Activated CD8-positive, alpha-beta T cell treated with anti-CD3 and anti-CD28 coated beads, Interleukin-2, amount 10 ng/mL, durations not matched to agents 7 days and 5 days (primary cell): ENCODE measurements at places on chromosomes 6 and 20. TPM values are rescaled to one million over a fixed set of nuclear protein-coding genes. Genes with fewer than 3 reads are reported as not detected.

DNA sequence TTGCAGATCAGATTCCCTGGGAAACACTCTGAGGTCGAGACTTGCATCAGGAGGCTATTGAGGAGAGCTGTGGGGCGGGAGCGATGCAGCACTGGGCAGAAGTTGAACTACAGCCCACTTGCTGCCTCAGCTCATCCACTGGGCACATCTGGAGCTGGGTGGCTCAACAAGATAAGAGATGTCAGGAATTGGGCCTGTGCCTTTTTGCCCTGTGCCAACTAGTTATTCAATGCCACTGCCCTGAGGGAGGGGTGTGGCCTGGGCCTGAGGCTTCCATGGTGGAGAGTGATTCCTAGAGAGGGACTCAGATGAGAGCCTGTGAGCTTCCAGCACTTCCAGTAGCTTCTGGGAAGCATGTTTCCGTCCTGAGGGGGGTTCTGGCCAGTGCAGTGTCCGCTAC, 32.7 kb downstream of the BRPF3 start:
- H3K27me3 ChIP-seq = no peaks in the 10 kb centered on the region
- no peak overlapping the region for H3K4me3 ChIP-seq
- H3K27ac ChIP-seq = no peak overlapping the region

GRCh38 chr6:54681267-54681666, 165.3 kb upstream of the FAM83B start:
- no peaks in the 10 kb centered on the region for H3K4me1 ChIP-seq
- H3K27ac ChIP-seq = no peak overlapping the region
- no peaks in the 10 kb centered on the region for H3K27me3 ChIP-seq
- H3K36me3 ChIP-seq = no peaks in the 10 kb centered on the region
- no peak for DNase-seq
- H3K4me3 ChIP-seq = no peak overlapping the region

DNA sequence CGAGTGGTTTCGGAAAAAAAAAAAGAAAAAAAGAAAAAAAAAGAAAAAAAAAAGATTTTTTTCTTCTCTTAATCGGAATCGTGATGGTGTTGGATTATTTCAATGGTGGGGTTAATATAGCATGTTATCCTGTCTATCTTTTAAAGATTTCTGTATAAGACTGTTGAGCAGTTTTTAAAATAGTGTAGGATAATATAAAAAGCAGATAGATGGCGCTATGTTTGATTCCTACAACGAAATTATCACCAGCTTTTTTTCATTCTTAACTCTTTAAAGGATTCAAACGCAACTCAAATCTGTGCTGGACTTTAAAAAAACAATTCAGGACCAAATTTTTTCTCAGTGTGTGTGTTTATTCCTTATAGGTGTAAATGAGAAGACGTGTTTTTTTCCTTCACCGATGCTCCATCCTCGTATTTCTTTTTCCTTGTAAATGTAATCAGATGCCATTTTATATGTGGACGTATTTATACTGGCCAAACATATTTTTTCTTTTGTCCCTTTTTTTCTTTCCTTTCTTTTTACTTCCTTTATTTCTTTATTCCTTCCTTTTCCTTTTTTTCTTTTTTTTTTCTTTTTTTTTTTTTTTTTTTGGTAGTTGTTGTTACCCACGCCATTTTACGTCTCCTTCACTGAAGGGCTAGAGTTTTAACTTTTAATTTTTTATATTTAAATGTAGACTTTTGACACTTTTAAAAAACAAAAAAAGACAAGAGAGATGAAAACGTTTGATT, 3.6 kb downstream of the SOX4 start:
- no peak overlapping the region for H3K27ac ChIP-seq
- peaks cover 26% of the 10 kb centered on the region for H3K4me1 ChIP-seq
- peaks cover 41% of the 10 kb centered on the region for H3K27me3 ChIP-seq
- DNase-seq = no peak
- H3K36me3 ChIP-seq = no peaks in the 10 kb centered on the region

Gene TPD52L1
- total RNA-seq = not detected

Gene ESR1
- 0.47 TPM for total RNA-seq

DNA sequence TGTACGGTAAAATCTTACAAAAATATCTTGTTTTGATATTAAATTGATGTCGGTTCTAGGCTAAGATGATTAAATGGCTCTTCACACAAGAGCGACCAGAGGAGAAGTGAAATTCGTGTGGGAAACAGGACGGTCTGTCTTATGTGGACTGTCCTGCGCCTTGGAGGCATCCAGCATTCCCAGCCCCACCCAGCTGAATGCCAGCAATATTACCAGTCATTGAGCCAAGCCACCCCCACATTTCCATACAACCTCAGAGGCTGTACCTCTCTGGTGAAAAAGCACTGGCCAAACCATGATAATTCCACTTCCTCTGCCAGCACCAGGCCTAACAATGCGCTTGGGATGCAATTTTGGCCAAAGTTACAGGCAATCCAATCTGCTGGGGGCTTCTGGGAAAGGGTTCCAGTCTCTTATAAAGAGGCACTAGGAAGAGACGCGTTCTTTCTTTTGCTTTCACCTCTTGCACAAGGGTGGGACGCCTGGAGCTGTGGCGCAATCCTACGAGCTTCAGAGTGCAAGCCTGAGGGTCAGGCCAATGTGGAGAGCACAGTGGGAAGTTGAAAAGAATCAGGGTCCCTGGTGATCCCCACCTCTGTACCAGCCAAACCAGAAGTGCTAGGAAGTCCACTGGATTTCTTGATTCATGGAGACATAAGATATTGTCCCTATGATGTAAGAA, 213.1 kb downstream of the PREX1 start:
- no peak overlapping the region for H3K27ac ChIP-seq
- H3K27me3 ChIP-seq = peaks cover 9% of the 10 kb centered on the region
- H3K4me1 ChIP-seq = no peaks in the 10 kb centered on the region
- no peak overlapping the region for H3K4me3 ChIP-seq

Gene ID4
- total RNA-seq = not detected

DNA sequence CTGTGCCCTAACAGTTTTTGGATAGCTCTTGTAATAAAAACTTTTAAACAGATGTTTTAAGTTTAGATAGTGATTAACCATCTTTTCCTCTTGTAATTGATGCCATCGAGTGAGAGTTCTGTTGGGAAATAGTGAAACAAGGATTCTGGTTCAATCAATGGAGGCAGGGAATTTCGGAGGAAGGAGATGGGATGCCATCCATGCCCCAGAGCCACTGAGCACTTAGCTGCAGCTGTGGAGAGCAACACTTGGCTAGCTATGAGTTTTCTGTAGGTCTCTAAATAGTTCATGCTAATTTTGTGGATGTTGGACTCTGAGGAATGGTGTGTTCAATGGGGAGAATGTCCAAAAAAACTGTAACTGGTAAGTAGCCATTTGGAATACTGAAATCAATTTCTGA, 16.7 kb downstream of the CBFA2T2 start:
- peaks cover 14% of the 10 kb centered on the region for H3K36me3 ChIP-seq
- no peak for DNase-seq
- peaks cover 5% of the 10 kb centered on the region for H3K4me1 ChIP-seq

Gene PTCRA
- total RNA-seq = not detected

Gene SLC17A1
- not detected for total RNA-seq

Gene FERMT1
- total RNA-seq = not detected

Gene LY6G6D
- total RNA-seq = not detected

Gene DSP
- total RNA-seq = 0.13 TPM

Gene MAK
- total RNA-seq = 0.05 TPM

DNA sequence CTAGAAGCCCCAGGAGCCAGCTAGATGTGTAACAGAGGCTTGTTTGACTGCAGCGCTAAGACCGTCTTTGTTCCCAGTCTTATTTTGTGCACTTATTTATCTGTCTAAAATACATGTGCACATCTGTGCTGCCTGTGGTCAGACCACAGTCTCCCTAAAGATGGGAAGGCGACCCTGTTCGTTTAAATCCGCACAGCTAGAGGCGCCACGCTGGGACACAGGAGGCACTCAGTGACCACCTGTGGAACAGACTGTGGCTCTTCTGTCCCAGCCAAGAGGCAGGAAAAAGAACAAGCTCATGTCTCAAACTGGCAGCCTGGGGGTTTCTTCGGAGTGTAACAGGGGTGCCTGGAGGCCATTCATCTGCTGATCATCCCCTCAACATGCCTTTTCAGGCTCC, 66.8 kb downstream of the CPNE5 start:
- peak overlapping the region; percentile 90 for H3K27ac ChIP-seq
- peaks cover 8% of the 10 kb centered on the region for H3K27me3 ChIP-seq
- no peaks in the 10 kb centered on the region for H3K36me3 ChIP-seq
- DNase-seq = no peak
- H3K4me1 ChIP-seq = peaks cover 56% of the 10 kb centered on the region
- no peak overlapping the region for H3K4me3 ChIP-seq

- H3K4me1 ChIP-seq = peaks cover 24% of the 10 kb centered on the region
- no peak overlapping the region for H3K27ac ChIP-seq
- no peak overlapping the region for H3K4me3 ChIP-seq
- H3K27me3 ChIP-seq = peaks cover 7% of the 10 kb centered on the region
Observed at GRCh38 chr20:44080064-44080463, 106.9 kb downstream of the JPH2 start.

DNA sequence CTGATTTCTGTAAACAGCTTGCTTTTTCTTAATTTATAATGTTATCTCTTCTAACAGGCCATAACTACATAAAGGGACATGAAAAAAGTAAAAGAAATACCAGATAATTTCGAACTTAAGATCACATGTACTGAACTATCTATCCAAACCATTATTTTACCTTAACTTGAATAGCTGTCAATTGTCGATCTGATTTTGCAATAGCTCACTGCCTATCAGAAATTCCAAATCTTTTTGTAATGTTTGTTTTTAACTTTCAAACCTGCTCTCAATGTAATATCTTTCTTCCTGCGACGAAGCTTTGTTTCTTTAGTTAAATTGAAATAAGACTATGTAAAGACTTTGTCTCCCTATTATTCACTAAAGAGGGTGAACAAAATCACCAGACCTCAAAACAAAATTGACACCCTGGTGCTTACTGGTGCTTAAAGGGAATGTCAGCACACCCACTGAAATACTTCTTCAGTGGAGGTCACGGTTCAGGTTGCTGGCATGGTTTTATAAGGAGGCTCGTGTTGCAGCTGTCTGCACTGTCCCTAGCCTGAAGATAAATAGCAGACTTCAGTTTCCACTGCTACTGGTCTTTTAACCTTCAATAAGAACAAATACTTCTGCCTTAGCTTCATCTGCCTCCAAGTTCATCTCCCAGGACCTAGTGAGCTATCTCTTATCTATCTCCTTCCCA, 117.5 kb upstream of the QKI start:
- no peak for DNase-seq
- no peak overlapping the region for H3K27ac ChIP-seq
- no peaks in the 10 kb centered on the region for H3K36me3 ChIP-seq
- no peaks in the 10 kb centered on the region for H3K27me3 ChIP-seq

Gene SNAI1
- 0.47 TPM for total RNA-seq

DNA sequence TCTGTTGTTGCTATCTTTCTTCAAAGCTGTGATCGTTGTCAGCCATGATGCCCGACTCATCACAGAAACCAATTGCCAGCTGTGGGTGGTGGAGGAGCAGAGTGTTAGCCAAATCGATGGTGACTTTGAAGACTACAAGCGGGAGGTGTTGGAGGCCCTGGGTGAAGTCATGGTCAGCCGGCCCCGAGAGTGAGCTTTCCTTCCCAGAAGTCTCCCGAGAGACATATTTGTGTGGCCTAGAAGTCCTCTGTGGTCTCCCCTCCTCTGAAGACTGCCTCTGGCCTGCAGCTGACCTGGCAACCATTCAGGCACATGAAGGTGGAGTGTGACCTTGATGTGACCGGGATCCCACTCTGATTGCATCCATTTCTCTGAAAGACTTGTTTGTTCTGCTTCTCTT, 19.3 kb downstream of the ABCF1 start:
- peaks cover 2% of the 10 kb centered on the region for H3K4me1 ChIP-seq
- DNase-seq = no peak
- no peak overlapping the region for H3K4me3 ChIP-seq
- peaks cover 72% of the 10 kb centered on the region for H3K36me3 ChIP-seq
- no peak overlapping the region for H3K27ac ChIP-seq
- H3K27me3 ChIP-seq = no peaks in the 10 kb centered on the region

- H3K27ac ChIP-seq = no peak overlapping the region
- H3K27me3 ChIP-seq = no peaks in the 10 kb centered on the region
- no peak overlapping the region for H3K4me3 ChIP-seq
- DNase-seq = no peak
- H3K36me3 ChIP-seq = no peaks in the 10 kb centered on the region
Observed at GRCh38 chr6:114040871-114041270, 69.9 kb upstream of the HDAC2 start.

DNA sequence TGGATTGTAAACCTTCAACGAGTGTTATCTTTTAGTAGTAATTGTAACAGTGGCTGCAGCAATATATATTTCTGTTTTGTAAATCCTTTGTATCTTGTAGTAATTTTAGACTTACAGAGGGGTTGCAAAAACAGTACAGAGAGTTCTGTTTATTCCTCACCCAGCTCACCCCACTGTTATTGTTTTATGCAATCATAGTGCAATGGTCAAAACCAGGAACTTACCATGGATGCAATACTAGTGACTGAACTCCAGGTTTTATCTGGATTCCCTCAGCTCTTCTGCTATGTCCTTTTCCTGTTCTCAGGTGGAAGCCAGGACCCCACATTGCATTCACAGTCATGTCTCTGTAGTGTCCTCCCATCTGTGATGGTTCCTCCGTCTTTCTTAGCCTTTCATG, 42.5 kb upstream of the NKX2-2 start:
- no peak overlapping the region for H3K4me3 ChIP-seq
- no peak for DNase-seq
- no peaks in the 10 kb centered on the region for H3K36me3 ChIP-seq
- H3K27me3 ChIP-seq = no peaks in the 10 kb centered on the region
- H3K27ac ChIP-seq = no peak overlapping the region

Gene CD93
- 0.82 TPM for total RNA-seq

DNA sequence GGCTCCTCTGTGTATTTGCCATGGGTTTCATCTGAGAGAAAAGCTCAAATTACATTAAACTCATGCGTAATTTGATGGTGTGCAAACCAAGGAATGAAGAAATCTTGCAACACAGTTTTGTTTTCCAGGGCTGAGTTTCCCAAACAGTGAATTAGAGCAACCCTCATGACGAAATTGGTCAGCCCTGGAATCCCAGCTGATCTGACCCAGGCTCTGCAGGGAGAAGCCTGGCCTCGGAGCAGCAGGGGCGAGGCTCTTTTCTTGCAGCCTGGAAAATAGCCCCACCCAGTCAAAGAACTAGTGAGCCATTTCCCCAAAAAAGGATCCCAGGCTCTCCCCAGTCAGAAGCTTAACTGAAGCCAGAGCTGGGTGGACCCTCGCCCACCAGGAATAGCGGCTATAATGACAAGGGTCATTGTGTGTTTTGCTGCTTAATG, 107.3 kb upstream of the SNX9 start:
- no peaks in the 10 kb centered on the region for H3K4me1 ChIP-seq
- no peaks in the 10 kb centered on the region for H3K36me3 ChIP-seq
- H3K4me3 ChIP-seq = no peak overlapping the region

Gene RPS6KA2
- total RNA-seq = 1.6 TPM

DNA sequence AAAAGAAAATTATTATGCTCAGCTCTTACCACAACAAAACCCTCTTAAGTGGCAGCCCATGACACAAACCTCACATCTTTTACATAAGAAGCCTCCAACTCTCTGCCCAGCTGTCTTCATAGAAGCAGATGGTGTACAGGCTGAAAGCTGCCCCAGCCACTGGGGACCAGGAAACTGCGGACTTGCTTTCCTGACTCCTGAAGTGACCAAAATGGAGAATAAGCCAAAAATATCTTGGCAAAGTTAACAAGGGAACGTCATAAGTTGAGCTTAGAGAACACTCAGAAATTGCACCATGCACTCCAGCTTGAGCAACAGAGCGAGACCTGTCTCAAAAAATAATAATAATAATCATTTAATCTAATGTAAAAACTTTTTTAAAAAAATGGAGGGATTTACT, 160.3 kb upstream of the CDYL start:
- H3K4me3 ChIP-seq = no peak overlapping the region
- peaks cover 1% of the 10 kb centered on the region for H3K4me1 ChIP-seq
- H3K27ac ChIP-seq = no peak overlapping the region
